Stimulated activated CD4-positive, alpha-beta T cell treated with anti-CD3 and anti-CD28 coated beads, Interleukin-1b, Interleukin-23, amount 100 ng/mL, for 1 hour (primary cell): ENCODE measurements at places on chromosomes 16 and 17.

- DNase-seq = no peak
Measured at GRCh38 chr16:87570938-87571867, 31.1 kb upstream of the JPH3 start.

DNA sequence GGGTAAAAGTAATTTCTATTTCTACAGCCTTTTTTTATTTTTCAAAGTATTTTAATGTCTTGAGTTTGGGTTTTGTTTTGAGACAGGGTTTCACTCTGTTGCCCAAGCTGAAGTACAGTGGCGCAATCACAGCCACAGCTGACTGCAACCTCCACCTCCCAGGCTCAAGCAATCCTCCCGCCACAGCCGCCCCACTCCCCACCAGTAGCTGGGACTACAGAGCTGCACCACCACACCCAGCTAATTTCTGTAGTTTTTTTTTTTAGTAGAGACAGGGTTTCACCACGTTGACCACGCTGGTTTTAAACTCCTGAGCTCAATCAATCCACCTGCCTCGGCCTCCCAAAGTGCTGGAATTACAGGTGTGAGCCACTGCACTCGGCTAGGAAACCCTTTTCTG, 44.0 kb downstream of the TUBD1 start:
- no peak for DNase-seq

- DNase-seq = no peak
Measured at GRCh38 chr16:75071621-75072020, 45.0 kb downstream of the LDHD start.

DNA sequence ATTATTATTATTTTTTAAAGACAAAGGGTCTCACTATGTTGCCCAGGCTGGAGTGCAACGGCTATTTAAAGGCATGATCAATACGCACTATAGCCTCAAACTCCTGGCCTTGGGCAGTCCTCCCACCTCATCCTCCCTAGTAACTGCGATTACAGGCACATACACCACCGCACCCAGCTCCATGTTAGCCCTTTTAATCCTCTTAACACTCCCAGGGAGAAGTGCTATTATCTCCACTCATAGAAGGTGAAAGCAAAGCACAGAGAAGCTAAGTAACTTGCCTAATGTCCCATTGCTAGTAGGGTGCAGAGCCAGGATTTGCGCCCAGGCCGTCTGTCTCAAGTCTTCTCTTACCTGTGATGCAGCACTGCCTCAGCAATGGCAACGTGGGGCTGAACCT, 5.0 kb downstream of the HAS3 start:
- no peak for DNase-seq

DNA sequence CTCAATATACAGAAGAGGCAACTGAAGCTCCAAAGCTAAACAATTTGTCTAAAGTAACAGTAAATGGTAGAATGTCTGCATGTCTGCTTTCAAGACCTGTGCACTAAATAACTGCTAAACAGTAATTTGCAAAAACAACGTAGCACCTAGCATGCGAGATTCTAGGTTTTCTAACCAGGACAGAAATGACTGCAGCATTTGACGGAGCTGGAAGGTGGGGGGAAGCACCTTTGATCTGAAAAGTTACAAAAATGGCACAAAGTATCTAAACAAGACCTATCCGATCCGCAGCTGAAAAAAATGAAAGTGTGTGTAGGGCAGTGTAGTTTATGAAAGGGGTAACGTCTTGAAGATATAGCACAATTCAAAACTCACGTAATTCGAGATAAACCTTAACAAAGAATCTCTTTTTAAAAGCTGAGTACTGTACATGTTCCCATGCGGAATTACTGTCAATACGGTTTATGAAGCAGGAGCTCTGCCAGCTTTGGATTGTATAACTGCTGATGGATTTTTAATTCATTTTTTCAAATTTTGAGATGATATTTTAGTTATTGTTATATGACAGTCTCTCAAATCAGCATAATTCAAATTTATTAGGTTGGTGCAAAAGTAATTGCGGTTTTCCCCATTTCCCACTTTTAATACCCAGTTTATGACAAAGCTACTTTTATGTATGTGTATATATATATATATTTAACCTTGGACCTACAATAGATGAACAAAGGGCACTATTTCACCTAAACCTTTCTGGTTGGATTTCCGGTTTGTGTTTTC, 1.2 kb upstream of the WIPI1 start:
- DNase-seq = no peak

- DNase-seq = no peak
Measured at GRCh38 chr17:67491009-67491680, 114.1 kb downstream of the PITPNC1 start.

- DNase-seq = no peak
Measured at GRCh38 chr17:57468932-57469775, 212.8 kb downstream of the MSI2 start.

DNA sequence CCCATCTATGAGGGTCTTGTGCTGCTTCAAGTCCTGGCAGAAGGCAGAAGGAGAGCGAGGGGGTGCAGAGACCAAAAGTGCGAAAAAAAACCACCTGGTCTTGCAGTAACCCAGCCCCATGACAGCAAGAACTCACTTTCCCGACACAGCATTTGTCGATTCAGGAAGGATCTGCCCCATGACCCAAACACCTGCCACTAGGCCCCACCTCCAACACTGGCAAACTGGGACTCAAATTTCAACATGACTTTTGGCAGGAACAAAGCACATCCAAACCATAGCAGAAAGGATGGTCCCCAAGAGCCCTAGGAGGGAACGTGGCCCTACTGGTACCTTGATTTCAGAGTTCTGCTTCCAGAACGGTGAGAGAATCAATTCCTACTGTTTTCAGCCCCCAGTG, 34.7 kb upstream of the KLHDC4 start:
- DNase-seq = no peak

DNA sequence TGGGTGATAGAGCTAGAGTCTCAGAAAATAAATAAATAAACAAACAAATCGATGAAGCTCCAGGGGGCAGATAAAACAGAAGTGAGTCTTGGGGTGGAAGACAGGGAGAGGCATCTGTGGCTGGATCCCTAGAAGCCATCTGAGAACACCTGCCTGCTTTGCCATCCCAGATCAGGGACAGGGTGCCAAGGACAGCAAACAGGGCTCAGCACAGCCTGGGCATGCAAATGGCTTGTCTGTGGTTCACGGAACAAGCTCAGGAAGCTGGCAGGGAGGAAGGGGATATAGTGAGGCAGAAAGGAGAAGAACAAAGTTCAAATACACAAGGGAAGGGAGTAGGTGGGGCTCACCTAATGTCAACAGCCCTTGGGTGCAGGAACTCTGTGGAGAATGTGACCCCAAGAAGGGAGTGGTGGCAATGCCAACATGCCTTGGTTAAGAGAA, 27.5 kb downstream of the TRIM25 start:
- DNase-seq = no peak

DNA sequence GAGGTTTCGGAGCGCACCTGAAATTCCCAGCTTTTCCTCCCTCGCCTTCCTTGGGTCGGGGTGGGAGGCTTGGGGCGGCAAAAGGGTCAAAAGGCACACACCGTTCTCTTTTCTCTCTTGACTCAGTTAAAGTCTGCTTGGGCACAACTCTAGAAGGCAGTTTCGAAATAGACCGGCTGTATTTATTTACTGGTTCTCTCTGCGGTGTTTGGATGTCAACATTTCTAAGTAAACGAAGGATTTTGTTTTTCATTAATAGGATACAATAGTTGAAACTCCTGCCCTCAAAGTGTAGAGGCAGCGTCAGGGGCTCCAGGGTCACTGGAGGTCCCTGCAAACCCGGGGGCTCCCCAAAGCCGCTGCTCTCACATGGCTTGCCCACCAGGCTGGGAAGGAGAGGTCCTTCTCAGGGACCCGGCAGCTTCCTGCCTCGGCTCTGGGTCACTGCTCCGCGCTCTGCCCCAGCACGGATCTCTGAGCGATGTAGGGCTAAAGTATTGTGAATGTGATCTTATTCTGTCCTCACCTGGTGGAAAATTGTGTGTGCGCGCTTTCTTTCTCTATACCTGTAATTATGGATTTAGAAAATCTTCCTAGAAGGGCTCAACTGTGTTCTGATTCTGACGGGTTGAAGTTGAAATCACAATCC, 952 bp downstream of the BMERB1 start:
- no peak for DNase-seq

DNA sequence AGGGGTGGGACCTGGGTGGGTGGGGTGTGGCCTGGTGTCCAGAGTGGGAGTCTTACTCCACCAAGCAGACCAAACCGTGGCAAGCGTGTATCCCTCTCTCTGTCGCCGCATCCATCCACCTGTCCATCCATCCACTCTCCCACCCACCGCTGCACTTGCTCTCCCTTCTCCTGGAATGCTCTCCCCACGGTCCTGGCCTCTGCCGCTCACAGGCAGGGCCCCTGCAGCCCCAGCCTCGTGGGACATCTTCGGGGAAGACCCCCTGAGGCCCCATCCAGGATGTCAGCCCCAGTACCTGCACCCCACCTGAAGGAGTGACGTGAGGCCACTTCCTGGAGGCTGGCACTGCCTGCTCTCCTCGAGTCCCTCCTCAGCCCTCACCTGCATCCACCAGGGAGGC, 189.5 kb upstream of the GSE1 start:
- no peak for DNase-seq

DNA sequence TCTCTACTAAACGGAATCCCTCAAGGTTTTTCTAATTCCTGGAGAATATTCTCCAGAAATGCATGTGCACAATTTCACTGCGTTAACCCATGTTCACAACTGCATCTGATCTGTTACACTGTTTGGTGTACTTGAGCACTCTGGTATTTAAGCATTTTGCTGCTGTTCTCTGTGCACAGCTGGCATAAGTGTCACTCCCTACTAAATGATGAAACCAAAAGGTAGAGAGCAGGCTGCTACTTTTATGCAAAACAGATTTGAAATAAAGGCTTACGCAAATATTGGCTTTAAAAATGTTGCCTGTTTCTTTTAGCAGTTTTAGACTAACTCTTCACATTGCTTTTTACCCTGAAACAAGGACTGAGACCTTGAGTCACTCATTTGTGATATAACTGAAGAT, 41.7 kb downstream of the ESRP2 start:
- no peak for DNase-seq

GRCh38 chr16:10255728-10256127, 73.5 kb upstream of the GRIN2A start:
- no peak for DNase-seq

DNA sequence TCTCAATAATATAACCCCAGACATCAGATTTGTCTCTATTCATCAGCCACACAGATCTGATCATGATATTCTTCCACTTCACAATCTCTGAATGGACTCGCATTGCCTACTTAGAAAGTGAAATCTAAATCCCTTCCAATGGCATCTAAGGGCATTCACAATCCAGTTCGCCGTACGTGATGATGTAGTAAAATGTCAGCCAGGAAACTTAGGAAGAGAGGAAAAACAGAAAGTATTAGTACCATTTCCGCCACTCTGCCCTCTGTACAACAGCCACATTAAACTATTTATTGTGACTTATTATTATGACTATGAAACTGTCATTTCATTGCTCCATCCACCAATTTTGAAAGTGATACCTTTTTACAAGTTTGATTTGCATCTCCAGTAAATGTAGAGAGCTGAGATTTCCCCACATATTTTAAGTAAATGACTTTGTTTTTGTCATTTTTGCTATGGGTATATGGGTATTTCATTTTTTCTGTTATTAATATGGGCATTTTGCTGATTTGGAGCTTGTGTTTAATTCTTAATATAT, 69.4 kb upstream of the SMIM36 start:
- no peak for DNase-seq

GRCh38 chr17:57668332-57668731, 76.8 kb downstream of the CCDC182 start:
- DNase-seq = no peak

GRCh38 chr17:40064971-40065768, 2.4 kb downstream of the THRA start:
- DNase-seq = no peak

DNA sequence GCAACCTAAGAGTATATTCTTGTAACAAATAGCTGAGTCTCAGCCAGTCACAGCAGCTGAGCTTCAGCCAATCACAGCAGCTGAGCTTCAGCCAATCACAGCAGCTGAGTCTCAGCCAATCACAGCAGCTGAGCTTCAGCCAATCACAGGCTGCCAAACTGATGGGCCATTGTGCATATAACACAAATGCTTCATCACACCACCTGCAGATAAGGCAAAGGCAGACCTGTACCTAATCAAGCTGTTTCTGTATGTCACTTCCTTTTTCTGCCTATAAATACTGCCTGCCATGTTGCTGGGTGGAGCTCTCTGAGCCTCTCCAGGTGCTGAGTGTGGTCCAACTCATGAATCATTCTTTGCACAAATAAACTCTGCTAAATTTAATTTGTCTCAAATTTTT, 19.9 kb downstream of the MYH13 start:
- DNase-seq = no peak

DNA sequence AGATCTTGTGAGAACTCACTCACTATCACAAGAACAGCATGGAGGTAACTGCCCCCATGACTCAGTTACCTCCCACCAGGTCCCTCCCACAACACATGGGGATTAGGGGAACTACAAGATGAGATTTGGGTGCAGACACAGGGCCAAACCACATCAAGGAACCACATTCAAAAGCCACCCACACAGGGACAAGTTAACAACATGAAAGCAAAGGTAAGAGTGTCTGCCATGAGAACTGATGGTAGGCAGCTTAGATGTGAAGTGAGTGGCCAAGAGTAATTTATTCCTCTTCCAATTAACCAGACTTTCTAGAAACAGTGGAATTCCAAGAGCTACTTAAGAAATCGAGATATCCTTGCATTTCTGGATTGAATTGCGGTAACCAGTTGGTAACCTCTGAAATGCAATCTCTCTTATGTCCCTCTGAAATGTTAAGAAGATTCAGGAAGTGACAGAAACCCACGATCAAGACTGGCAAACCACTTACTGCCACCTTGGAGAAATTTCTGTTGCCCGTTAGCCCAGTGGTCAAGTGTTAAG, 167.4 kb upstream of the CACNG5 start:
- no peak for DNase-seq

DNA sequence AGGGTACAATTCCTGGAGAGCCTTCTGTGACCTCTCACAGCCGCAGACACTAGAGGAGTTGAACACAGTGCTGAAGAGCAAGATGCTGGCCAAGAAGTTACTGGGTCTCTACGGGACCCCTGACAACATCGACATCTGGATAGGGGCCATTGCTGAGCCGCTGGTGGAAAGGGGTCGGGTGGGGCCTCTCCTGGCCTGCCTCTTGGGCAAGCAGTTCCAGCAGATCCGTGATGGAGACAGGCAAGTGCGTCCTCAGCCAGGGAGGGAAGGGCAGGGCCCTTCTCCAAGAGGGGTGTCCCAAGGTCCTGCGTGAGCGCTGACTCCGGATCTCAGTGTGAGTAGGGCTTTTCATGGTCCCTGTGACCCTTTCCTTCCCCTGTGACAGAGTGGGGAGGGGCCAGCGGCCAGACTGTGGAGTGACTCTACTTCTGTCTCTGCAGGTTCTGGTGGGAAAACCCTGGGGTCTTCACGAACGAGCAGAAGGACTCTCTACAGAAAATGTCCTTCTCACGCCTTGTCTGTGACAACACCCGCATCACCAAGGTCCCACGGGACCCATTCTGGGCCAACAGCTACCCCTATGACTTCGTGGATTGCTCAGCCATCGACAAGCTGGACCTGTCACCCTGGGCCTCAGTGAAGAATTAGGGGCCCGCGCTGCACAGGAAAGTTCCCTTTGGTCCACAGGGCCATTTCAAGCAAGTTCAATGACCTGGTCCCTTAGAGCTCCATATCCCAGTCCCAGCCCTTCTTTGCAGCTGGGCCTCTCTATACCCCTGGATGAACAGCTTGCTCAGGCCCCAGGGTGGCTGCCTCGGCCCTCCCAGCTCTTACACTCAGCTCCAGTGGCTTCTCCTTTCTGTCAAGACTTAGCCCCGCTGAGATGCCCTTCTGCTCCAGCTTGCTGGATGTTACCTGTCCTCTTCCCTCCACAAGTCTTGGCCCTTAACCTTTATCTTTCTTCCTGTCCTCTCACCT, 13.1 kb downstream of the MPO start:
- no peak for DNase-seq
